Cerebellar nuclear complex (tissue), 1 donor: ENCODE measurements at places on chromosomes 13 and 19.
A peak's percentile ranks its signal among the peaks of the same experiment; 100 is the strongest.

- DNase-seq = peak; percentile 26
Observed at GRCh38 chr19:42132851-42133528, 744 bp upstream of the POU2F2 start.

GRCh38 chr13:58461217-58461616 lies 829.7 kb downstream of the PCDH17 start:
- no peak for DNase-seq

DNA sequence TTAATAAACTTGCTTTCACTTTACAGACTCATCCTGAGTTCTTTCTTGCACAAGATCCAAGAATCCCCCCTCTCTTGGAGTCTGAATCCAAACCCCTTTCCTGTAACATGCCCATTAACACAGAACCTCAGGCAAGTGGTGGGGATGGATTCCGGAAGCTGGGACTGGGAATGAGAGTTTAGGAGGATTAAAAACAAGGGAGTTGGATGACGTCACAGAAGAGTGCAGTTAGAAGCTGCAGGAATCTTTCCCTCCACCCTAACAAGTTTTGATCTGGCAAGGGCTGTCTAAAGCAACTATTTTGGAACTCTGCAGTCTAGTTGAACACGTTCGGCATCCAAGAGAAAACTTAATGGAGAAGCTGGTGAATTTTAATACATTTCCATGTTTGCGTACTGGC lies 48.2 kb upstream of the PEPD start:
- no peak for DNase-seq

DNA sequence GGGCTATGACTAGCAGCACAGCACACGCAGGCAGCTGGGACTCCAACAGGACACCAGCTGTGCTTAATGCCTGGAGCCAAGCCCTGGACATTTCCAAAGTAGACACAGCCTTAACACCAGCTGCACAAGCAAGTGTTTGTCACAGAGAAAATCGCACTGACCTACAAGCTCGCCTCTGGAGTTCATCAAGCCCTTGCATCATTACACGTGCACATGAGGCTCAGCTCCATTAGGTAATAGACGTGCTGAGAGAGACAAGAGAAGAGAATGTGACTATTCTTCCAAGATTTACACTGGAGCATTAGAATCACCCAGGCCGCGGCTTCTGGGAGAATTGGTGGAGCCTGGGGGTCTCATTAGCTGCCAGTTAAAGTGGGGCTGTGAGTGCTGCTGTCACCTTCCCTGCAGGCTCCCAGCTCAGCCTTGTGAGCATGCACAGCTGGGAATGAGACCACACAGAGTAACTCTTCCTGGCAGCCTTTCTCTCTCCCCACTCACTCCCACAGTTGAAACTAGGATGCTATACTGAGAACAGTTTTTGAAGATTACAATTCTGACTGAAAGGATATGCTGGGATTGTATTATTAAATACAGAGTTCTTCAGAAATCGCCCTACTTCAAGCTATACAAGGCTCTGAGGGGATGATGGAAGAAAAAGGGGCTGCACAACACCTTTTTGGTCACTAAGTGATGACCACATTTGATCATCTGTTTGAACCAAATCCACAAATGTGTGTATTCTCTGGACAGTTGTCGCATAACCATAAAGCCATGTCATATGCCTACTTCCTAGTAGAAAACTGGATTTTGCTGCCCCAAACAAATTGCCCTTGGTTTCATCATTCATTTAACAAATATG lies 10.5 kb downstream of the STOML3 start:
- DNase-seq = no peak

DNA sequence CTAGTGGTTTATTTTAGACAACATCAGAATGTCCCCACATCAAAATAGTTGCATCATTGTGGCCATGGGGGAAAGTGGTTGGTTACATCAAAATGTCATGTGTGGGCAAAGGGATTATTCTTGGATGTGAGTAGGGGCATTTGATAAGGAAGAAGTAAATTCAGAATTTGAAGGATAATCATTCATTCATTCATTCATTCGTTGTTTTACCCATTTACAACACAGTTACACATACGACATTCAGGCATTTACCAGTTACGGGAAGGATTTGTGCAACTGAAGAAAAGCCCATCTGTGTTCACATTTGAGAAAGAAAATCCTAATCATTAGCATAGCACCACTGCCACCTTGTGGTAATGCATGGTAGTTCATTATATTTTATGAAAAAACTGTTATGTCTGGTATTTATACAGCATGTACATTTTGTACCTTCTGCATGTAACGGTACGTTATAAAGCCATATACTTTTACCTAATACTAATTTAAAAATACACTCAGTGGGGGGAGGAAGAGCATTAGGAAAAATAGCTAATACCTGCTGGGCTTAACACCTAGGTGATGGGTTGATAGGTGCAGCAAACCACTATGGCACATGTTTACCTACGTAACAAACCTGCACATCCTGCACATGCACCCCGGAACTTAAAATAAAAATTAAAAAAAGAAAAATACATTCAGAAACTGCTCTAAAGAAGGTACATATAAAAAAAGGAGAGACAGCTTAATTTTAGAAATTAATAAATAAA lies 62.1 kb downstream of the DGKH start:
- DNase-seq = peak; percentile 42

GRCh38 chr13:113351514-113352026 lies 12.4 kb downstream of the GRTP1 start:
- DNase-seq = no peak

DNA sequence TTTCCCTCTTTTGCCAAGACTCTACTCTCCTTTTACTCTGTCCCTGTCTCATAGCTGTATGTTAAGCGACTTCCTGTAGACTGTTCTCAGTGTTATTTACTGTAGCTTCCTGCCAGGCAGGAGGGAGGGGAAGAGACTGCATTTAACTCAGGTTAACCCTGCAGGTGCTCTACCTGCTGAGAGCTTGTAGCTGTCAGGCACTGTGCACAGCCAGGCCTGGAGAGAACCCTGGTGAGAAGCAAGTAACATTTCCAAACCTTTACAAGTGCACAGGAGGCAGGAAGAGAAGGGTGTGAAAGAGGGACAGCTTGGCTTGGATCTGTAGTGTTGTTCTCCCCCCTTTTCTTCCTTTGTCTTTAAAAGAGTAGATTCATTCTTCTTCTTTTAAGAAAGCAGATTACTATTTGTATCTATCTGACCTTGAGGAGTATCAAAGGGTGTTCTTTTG lies 167.1 kb downstream of the LMO7 start:
- no peak for DNase-seq

DNA sequence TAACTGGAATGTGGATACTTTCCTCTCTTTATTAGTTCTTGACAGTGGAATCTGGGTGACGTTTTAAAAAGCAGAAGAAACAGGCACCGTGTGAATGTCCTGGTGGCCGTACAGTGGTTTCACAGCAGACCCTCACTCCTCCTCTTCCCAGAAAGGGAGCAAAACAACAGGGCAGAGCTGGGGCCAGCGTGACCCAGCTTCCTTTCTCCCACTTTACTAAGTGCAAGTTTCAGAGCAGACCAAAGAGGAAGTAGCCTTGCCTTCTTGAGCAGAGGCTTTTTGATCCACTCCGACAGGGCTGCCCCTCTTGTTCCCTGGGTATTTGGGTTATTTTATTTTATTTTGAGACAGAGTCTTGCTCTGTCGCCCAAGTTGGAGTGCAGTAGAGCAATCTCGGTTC lies 19.6 kb upstream of the C19orf33 start:
- DNase-seq = no peak

DNA sequence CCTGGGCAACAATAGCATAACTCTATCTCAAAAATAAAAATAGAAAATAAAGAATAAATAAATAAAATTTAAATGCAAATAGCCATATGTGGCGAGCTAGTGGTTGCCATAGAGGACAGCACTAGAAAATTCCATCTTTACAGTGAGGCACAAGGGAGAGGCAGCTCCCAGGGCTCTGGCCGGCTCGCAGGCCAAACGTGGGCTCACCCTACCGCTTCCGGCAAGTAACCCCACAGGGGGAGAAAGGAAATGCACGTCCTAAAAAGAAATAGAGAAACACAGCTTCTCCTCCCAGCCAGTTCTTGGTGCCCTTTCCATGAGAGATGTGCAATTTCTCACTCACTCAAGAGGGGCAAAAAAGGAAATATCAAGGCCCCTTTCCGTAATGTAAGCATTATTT lies 12.4 kb upstream of the GRWD1 start:
- no peak for DNase-seq

DNA sequence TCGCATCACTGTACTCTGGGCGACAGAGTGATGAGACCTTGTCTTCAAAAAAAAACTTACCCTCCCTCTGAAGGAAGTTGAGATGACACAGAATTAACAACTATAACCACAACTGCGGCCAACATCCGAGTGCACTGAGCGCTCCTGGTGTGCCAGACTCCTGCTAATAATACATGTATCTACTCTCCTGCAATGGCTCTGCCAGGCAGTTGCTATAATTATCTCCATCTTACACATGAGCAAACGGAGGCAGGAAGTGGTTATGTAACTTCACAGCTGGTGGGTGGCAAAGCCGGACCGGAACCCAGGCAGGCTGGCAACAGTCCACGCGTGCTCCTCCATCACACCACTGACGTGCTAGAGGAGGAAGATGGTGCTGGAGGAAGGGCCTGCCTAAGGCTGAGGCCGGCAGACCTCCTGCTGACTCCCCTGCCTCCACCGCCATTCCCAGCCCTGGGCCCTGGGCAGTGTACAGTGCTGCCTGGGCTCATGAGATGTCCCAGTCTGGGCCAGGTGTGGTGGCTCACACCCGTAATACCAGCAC lies 12.6 kb downstream of the XRCC1 start:
- peak; percentile 65 for DNase-seq

GRCh38 chr19:34686455-34686854 lies 9.0 kb downstream of the ZNF302 start:
- DNase-seq = no peak

DNA sequence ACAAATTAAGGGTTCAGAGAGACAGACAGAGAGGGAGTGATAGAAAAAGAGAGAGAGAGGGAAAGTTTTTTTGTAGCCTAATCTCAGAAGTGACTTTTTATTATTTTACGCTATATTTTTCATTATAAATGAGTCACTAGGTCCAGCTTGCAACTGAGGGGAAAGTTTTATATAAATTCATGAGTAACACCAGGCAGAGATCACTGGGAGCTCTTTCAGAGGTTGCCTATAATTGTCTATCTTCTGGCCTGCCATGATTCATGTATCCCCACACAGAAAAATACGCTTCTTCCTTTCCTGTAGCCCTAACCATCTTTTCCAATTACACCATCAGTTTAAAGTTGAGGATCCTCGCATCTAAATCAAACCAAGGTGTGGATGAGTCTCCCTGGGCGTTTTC lies 467.9 kb downstream of the SLITRK1 start:
- DNase-seq = no peak

DNA sequence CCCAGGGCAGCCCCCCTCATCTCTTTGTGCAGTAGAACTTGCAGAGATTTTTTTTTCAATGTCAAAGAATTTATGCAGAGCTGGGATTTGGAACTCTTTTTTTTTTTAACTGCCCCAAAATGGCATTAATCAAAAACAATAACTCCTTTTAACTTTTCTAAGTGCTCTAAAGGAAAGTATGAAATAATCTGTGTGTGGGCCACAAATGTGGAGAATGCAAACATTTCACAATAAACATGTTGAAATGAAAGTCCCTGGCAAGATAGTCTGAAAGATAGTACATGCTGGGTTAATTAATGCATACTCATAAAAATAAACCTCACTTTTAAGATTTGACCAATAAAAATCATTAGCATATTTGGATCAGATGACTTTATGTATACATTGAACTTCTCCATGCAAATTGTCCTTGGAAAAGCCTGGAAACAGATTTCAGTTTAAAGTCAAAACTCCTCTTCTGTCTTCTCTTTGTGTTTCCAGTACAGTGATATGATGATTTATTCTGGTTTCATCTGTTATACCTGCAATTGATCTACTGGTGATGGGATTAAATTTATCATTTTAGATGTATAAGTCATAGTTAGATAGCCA lies 30.5 kb upstream of the ZNF536 start:
- no peak for DNase-seq

- DNase-seq = no peak
Observed at GRCh38 chr19:38401148-38401547, 1.7 kb upstream of the FAM98C start.

DNA sequence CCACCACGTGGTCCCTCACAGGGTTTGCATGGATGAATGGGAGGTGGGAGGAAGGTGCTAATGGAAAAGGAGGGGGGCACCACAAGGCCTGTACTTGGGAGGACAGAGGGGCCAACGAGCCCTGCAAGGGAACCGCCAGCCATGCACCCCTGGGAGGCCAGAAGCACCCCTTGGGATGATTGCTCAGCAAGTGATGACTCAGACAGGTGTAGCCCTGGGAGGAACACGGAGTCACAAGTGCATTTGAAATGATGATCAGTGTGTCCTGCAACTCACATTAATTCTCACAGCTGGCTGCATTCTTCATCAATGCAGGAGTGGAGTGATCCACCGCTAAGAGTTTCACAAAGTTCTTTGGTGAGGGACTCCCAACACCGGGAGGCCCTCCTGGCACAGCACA lies 82.8 kb upstream of the ZNF254 start:
- no peak for DNase-seq

DNA sequence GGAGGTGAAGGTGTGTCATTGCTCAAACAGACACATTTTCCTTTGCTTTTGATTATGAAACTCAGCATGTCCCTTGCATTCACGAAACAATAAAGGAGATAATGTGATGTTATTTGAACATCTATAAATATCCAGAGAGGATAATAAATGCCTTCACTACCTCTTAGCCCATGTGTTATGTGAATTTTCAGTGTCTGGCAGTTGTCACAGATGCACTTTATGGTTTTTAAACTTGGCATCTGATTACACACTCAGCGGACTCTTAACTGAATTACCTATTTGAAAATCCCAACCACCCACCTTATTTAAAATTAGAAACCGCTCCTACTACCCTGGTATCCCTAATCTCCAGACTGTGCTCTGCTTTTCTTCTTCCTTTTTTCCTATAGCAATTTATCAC lies 254.2 kb downstream of the COG6 start:
- DNase-seq = no peak
